ENCODE measurements at places on chromosomes 13 and 19.

DNA sequence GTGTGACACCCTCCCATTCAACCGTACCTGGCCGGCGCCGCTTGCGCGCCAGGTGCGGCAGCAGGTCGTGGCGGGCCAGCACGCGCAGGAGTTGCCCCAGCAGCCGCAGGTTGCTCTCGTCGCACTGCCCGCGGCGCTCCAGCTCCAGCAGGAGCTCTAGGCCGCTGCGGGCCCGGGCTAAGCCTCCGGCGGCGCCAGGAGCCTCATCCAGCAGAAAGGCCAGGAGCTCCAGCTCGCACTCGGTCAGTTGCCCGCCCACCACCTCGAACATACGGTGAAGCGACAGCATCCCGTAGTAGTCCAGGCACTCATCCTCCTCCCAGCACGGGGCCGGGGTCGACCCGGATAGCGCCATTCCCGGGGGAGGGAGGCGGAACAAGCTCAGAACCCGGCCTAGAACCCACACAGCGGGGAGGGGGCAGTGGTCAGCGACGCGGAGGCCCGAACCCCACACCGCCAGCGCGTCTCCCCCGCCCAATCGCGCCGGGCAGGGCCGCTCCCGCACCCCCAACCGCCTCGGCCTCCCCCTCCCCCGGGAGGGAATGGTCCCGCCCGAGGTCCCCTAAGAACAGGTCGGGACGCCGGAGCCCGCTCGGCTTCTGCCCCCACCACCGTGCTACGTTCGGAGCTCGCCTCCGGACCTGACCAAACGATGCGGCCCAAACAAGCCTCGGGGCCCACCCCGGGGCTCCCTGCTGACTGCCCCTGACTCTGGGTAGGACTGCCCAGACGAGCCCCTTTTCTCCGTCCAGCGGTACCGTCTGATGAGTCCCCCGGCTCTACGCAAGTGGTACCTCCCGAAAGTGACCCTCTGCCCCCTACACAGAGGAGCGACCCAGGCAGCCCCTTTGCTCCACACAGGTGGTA lies 591 bp downstream of the DEDD2 start:
- H3K27me3 ChIP-seq = no peaks in the 10 kb centered on the region
- peak overlapping the region; percentile 66 for H3K4me3 ChIP-seq
- peaks cover 5% of the 10 kb centered on the region for H3K4me1 ChIP-seq

DNA sequence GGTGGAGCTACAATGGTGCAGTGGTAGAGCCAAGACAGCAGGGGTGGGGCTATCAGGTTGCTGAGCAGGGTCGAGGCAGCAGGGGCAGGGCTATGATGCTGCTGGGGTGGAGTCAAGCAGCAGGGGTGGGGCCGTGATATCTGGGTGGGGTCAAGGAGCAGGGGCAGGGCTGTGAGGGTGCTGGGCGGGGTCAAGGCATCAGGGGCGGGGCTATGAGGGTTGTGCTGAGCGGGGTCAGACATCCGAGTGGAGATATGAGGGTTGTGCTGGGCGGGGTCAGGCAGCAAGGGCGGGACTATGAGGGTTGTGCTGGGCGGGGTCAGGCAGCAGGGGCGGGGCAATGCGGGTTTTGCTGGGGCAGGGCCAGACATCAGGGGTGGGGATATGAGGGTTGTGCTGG lies 14.7 kb downstream of the HCN2 start:
- DNase-seq = no peak
- H3K27ac ChIP-seq = no peak overlapping the region
- no peak overlapping the region for H3K4me3 ChIP-seq
- H3K27me3 ChIP-seq = no peaks in the 10 kb centered on the region
- H3K36me3 ChIP-seq = no peaks in the 10 kb centered on the region

DNA sequence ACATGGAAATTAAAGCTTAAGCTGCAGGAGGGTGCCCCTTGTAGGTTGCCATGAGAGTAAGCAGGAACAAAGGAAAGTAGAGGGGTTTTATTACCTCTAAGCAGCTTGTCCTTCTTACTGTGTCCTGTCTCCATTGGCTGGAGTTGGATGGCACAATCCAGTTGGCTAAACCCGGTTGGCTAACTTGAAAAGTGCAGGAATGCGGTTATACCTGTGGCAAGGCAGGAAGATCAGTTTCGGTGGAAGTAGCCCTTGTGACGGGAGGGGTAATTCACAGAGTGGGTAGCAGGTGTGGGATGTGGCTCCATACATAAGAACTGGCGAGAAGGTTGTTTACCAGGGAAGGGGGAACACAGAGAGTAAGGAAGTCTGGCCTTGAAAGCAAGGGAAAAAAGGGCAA lies 3.2 kb downstream of the ZNF726 start:
- peak overlapping the region; percentile 51 for H3K27ac ChIP-seq
- no peak overlapping the region for H3K4me3 ChIP-seq
- no peaks in the 10 kb centered on the region for H3K27me3 ChIP-seq
- no peak for DNase-seq
- no peaks in the 10 kb centered on the region for H3K4me1 ChIP-seq
- H3K36me3 ChIP-seq = no peaks in the 10 kb centered on the region

DNA sequence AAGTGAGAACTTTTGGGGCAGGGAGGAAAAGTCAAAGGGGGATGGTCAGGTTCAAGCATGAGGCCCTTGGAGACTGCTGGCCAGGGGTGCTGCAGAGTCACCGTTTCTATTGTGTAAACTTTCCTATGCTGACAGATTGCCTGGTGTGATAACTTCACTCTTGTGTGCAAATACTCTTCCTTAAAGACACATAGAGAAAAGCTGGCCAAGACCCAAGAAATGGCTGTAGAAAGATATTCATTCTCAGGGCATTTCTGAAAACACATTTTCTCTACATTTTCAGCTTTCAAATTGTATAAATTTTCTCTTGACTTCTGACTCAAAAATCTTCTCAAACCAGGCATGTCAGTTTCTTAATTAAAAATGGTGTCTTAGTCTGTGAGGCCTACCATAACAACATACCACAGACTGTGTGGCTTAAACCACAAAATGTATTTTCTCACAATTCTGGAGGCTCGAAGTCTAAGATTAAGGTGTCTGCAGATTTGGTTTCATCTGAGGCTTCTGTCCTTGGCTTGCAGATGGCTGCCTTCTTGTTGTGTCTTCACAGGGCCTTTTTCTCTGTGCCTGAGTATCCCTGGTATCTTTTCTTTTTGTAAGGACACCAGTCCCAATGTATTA lies 304.5 kb downstream of the KCNRG start:
- H3K27me3 ChIP-seq = no peaks in the 10 kb centered on the region
- H3K4me3 ChIP-seq = no peak overlapping the region
- no peak for DNase-seq
- no peak overlapping the region for H3K27ac ChIP-seq
- no peaks in the 10 kb centered on the region for H3K36me3 ChIP-seq

- H3K4me3 ChIP-seq = no peak overlapping the region
- H3K4me1 ChIP-seq = peaks cover 6% of the 10 kb centered on the region
- H3K27ac ChIP-seq = no peak overlapping the region
- no peaks in the 10 kb centered on the region for H3K27me3 ChIP-seq
These were observed 40.8 kb upstream of the FLT1 start for GRCh38 chr13:28535734-28536133.

DNA sequence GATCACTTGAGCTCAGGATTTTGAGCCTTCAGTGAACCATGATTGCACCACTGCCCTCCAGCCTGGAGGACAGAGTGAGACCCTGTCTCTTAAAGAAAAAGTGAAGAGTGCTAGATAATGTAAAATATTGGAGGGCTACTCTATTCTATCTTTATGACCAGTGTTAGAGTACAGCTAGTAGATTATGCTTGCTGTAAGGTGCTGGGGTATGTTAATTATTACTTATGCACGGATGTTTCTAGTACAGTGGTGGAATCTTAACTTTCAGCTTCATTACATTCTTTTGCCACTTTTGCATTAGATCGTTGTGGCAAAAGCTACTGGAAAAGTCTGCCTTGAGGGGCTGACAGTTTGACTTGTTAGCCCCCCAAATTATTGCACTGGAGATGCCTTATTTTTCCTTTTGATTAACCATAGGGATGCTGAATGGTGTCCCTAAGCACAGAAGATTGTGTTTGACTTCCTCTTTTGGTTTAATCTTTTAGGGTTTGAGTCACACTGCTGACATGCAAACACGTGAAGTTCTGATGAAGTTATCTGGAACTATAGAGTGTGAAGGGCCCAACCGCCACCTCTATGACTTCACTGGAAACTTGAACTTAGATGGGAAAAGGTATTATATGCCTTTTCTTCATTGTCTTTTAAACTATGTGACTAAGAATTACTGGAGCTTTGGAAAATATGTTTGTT lies 169.8 kb downstream of the ATP8A2 start:
- no peak for DNase-seq
- no peaks in the 10 kb centered on the region for H3K36me3 ChIP-seq
- H3K27me3 ChIP-seq = no peaks in the 10 kb centered on the region
- no peak overlapping the region for H3K27ac ChIP-seq
- no peaks in the 10 kb centered on the region for H3K4me1 ChIP-seq
- H3K4me3 ChIP-seq = no peak overlapping the region

Measured in pancreas (tissue), 10 donors.